ENCODE measurements at places on chromosomes 3 and 15.

DNA sequence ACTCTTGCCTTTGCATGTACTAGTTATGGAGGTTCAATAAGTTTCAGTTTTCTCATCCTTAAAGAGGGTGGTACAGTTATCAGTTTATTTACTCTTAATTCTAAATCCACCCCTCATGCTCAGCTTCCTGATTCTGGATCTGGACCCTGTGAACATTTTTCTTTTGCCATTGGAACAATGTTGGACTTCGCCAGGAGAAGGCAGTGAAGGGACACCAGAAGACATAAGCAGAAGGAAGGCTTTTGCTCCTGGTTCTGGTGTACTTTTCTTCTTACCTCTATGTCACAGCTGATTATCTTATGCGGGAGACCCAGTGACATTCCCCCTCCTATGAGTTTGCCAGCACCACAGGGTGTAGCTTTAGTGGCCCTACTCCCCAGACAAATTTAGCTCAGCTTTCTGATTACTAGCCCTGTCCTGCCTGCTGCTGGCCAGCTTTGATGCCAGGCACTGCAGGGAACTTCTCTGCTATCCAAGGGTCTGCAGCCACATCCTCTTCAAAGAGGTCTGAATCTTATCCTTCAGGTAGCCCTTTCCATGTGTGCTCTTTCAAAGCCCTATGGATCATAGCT lies 466.3 kb upstream of the EPHA3 start:
- no peak for DNase-seq

DNA sequence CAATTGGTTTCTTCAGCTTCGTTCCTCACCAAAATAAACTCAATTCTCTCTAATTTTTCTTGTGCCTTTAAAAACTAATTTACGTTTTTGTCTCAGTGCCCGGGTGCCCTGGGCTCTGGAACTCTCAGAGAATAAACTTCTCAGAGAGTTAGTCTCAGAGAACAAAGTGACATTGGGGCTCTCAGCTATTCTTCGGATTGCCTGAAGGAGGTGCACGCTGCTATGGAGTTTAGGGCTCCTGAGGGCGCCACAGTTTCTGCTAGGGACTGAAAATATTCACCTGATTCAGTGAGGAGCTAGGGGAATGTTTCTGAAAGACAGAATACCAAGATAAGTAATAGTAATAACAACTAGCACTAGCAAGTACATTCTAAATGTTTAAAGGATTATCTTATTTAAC lies 22.7 kb downstream of the ZIC4 start:
- DNase-seq: no peak

DNA sequence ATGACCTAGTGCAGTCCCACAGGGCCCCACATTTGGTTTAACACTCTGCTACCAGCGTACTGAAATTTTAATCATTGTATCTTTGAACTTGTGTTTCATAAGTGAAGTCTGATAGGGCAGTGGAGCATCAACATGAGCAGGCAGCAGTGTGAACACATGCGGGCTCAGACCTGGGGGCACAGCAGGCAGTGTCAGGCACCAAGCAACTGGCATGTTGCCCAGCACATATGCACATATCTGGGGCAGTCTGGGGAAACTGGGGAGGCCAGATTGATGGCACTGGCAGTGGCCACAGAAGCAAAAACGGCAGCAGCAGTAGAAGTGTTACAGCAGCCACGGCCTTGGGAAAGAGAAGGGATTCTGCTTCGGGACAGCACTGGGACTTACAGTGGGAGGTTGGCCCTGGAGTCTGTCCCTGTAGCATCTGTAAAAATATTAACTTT lies 353.9 kb upstream of the KCNMB2 start:
- no peak for DNase-seq

DNA sequence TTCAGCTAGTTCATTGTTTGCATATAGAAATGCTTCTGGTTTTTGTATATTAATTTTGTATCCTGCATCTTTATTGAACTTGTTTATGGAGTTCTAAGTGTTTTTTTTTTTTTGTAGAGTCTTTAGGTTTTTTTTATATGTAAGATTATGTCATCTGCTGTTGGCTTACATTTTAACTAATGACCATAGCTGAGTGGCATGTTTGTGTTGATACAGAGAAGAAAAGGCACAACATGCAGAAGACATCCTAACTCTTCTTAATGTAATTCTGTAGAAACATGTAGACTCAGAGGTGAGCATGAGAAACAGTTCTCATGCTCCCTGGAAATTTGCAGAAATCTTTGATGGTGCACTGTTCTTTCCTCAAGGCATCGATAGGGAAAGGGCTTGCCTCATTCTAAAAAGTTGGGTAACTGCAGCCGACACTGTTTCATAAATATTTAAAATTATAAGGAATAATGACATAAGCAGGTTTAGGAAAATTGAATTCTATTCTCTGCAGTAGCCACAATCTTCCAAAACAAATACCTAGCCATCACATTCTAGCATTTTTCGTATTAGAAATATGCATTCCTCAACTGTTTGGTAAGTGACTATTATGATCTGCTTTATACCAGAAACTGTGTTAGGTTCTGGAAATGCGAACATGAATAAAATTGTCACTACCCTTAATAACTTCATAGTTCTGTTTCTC lies 499.6 kb upstream of the KCNMB2 start:
- no peak for DNase-seq

DNA sequence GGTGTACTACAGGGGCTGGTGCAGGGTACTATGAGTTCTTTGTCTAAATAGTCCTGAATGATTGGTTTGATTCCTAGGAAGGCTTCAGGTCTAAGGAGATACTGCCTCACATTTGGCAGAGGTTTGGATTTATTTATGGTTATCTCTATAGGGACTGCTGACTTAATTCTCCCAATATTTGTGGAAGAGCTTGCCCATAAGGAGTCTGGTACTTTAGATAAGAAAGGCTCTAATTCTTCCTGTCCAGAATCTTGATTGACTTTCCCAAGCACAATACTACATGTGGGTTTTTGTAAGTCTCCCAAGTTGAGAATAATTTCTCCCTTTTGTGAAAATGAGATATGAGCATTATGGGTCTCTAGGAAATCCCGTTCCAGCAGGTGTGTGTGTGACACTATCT lies 36.7 kb upstream of the AP4E1 start:
- DNase-seq: no peak

- DNase-seq: no peak
Observed at GRCh38 chr3:162142511-162142910, 645.9 kb downstream of the OTOL1 start.

DNA sequence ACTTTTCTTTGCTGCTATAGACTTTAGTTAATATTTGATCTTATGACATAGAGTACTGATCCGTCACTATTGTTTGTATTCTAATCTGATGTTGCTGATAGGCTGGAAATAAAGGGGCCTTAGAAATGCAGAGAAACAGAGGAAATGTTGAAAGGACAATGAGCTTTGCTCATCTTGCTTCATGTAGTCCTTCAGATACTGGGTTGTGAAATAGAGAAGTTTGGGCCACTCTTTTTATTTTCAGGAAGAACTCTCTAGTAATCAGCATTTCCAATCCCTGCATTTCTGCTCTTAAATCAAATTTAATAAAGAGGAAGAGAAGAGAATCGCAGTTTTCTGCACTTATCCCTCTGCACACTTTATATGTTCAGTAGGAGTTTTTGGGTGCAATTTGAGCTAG lies 192.8 kb upstream of the THBS1 start:
- no peak for DNase-seq

- no peak for DNase-seq
Observed at GRCh38 chr15:87527416-87527815, 729.1 kb downstream of the NTRK3 start.

- no peak for DNase-seq
Observed at GRCh38 chr3:143358793-143359491, 239.4 kb downstream of the CHST2 start.

- no peak for DNase-seq
Observed at GRCh38 chr3:150146991-150147761, 176.5 kb upstream of the PFN2 start.

- no peak for DNase-seq
Observed at GRCh38 chr15:88738796-88739195, 64.4 kb upstream of the ACAN start.

- no peak for DNase-seq
Observed at GRCh38 chr3:101625879-101626278, 51.1 kb downstream of the ZBTB11 start.

DNA sequence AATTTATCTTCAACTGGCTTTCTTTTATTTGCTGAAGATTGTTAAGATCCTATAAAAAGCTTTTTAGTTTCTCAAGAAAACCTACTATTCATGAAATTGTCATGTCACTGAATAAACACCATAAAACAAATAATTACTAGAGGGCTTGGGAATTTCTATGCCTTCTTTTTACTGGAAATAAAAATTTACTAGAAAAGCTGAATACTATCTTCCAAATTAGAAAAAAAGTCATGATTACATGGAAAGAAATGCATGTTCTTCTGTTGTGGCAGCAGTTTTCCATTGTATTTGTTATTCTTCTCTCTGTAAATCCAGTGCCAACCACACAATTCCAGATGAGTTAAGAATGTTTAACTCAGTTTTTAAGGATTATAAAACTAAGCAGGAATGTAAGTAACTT lies 153.8 kb downstream of the RAP2B start:
- no peak for DNase-seq

Measured in left ventricle myocardium inferior (tissue), 1 donor.